ENCODE measurements at places on chromosomes 1 and 21.
A peak's percentile ranks its signal among the peaks of the same experiment; 100 is the strongest.

GRCh38 chr1:3481046-3481445 lies 26.6 kb downstream of the ARHGEF16 start:
- no peak for DNase-seq

DNA sequence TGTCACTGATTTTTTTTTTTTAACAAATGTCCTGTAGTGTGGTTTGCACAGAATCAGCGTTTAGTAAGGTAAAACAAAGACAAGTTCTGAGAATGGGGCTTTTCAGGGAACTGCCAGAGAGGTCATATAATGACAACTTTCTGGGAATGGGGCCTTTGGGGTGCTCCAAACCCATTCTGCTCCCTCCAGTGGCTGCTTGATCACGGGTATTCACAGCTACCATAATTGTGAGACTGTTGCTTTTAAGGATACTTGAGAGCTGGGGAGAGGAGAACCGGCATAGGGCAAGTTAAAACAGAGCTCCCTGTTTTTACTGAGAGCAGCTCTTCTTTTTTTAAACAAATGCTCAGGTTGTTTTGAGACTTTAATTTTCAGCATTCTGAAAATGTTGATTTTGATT lies 48.2 kb downstream of the CYP2J2 start:
- DNase-seq: no peak

- no peak for DNase-seq
Measured at GRCh38 chr21:37155186-37155585, 82.1 kb downstream of the TTC3 start.

- DNase-seq: no peak
Measured at GRCh38 chr1:212964102-212964501, 13.8 kb downstream of the VASH2 start.

- DNase-seq: no peak
Measured at GRCh38 chr1:158289811-158290210, at the start of gene CD1C. Gene CD1C (plus strand): TSS chr1:158289923. CDS start chr1:158290065, 142 bp downstream.

DNA sequence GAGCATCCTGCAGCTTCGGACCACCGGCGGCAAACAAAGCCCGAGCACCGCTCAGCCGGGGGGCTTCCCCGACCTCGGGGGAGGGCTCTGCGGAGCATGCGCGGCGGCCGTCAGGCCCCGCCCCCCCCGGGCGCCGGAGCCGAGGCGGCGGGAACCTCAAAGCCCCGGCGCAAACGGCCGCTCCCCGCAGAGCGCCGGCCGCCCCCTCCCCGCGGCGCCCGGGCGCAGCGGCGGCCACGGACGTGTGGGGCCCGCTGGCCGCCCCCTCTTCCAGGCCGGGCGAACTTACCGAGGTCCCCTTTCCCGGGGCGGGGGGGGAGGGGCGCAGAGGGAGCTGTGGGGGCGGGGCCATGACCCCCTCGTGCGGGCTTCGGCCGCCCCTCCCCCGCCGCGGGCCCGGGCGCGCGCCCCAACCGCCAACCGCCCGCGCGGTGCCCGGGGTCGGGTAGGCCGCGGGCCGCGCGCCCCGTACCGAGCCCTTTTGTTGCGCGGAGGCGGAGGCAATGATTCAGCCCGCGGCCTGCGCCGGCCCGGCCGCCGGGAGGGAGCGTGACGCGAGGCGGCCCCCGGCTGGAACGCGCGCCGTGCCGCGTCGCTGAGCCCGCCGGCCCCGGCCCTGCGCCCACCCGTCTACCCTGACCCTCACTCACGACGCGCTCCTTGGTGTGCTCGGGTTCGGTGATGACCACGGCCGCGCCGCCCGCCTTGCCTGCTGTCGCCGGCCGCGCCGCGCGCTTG lies 1.7 kb downstream of the RCC2 start:
- DNase-seq: peak; percentile 69

DNA sequence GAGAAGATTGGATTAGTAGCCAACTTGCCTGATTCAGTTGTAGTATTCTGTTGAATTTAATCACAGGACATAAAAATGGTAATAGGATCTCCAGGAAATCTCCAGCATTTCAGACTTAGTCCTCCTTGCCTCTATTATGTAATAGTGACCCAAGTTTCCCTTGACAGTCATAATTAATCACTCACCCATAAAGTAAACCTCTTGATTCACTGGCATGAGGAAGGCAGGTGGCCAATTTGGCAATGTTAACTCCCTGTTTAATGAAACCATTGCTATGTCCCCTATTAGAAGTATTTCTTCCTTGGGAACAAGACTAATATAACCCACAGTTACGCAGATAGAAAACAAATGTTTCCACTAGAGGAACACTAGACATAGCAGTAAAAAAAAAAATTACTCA lies 604.8 kb upstream of the CXADR start:
- DNase-seq: no peak

DNA sequence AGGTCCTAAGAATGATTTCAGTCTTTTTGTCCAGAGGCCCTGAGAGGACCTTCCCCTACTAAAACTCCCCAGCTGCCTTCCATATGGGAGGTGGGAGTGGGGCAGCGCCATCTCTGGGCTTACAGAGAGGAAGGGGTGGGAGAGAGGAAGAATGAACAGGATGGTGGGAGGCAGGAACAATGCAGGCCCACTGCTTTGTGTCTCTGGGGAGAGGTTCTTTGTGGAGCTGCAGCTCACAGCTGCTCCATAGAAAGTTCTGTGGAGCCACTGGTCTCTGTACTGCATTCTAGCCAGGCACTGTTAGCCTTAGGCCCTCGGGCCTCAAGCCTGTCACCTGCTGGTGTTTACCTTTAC lies 43.6 kb upstream of the A3GALT2 start:
- DNase-seq: no peak

- DNase-seq: no peak
Measured at GRCh38 chr1:245894843-245895242, 612.2 kb downstream of the SMYD3 start.

DNA sequence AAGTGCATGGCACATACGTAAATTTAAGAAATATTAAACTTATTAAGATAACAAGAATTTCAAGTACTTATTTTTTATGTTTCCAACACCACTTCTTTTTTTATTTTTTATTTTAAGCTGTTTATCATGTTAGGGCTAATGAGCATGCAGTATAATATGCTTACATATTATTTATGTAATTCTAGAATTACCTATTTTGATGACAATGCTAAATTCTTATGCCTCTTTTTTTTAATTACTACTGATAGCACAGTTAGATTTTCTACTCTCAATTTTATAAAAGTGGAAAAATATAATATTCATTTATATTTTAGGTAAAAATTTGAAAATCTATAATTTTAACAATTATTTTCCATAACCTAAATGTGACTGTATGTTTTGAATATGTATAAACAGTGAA lies 713.0 kb downstream of the MRPL39 start:
- no peak for DNase-seq

All from nucleus accumbens (tissue), 56 donors.